Esophagus muscularis mucosa (tissue), 4 donors: ENCODE measurements at places on chromosomes 6 and 20. TPM values are rescaled to one million over a fixed set of nuclear protein-coding genes. Genes with fewer than 3 reads are reported as not detected.

C2 gene
- total RNA-seq: 15.4 TPM

- no peak for DNase-seq
These were observed 289.2 kb downstream of the CD83 start for GRCh38 chr6:14406614-14407331.

- DNase-seq: no peak
These were observed 22.9 kb downstream of the CNBD2 start for GRCh38 chr20:35991142-35991771.

GRCh38 chr20:49824206-49824605, 11.6 kb downstream of the SLC9A8 start:
- DNase-seq: no peak

- no peak for DNase-seq
These were observed 20.8 kb downstream of the HLA-DRA start for GRCh38 chr6:32460528-32460927.

DNA sequence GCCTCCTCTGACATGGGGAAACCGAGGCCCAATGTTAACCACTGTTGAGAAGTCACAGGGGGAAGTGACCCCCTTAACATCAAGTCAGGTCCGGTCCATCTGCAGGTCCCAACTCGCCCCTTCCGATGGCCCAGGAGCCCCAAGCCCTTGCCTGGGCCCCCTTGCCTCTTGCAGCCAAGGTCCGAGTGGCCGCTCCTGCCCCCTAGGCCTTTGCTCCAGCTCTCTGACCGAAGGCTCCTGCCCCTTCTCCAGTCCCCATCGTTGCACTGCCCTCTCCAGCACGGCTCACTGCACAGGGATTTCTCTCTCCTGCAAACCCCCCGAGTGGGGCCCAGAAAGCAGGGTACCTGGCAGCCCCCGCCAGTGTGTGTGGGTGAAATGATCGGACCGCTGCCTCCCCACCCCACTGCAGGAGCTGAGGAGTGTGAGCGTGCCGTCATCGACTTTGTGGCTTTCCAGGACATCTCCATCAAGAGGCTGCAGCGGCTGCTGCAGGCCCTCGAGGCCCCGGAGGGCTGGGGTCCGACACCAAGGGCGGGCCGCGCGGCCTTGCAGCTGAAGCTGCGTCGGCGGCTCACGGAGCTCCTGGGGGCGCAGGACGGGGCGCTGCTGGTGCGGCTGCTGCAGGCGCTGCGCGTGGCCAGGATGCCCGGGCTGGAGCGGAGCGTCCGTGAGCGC, 1.6 kb downstream of the TNFRSF6B start:
- DNase-seq: no peak

GRCh38 chr6:12958052-12958706, 241.6 kb downstream of the PHACTR1 start:
- no peak for DNase-seq

GRCh38 chr20:60295214-60295613, 337.0 kb downstream of the CDH26 start:
- DNase-seq: no peak

HTR1B gene
- 1.2 TPM for total RNA-seq
